Tibial nerve (tissue), 4 donors: ENCODE measurements at places on chromosomes 6 and 20.

DNA sequence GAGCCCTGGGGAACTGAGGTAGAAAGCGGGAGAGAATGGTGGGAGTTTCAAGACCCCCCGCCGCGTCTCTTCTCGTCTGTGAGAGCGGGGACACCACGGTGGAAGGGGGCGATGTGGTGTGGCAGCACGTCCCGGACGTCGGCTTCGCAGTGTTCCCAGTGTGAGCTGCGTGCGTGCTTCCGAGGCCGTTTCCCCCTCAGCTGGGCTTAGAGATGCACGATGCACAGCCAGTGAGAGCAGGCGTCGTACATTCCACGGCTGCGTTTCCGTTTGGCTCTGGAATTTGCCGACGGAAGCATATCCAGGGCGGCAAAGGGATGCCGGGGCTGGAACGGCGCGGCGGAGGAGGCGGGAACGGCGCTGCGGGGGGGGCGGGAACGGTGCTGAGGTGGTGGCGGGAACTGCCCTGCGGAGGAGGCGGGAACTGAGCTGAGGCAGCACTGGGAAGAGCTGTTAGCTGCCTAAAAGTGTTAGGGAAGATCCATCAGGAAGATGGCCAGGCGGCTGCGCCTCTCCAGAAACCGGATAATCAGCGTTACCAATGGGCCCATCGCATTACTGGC, 37.7 kb downstream of the KIF25 start:
- no peak for DNase-seq

- DNase-seq: no peak
Measured at GRCh38 chr20:25246182-25246999, 1.5 kb upstream of the PYGB start.

DNA sequence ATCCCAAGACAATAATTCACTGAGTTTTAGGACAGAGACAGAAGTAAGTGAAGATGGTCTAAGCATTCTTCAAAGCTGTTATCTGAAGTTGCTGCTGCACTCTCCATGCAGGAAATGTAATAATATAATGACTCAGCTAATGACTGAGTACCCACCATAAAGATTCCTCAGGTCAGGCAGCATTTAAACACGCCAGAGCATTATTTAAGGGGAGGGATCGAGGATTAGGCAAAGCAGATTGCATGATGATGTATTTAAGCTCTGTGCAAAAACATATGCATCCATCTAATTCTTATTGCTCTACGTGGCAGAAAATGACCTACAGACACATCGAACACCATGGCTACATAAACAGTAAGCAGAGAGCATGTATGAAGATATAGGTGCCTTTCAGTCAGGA, 216.4 kb downstream of the UNC5CL start:
- no peak for DNase-seq

DNA sequence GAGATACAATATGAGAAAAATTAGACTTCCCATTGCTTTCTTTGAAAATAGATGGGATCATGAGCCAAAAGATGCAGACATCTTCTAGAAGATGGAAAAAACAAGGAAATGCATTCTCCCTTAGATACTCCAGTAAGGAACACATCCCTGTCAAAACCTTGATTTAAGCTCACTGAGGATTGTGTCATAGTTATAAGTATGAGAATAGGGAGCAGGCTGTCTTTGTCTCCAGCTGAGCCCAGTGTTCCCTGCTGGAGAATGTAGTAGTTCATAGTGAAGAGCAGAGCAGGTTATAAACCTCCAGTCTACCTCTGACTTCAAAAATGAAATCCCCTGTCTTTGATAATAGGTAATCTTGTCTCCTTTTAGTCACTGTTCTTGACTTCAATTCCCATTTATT, 589.9 kb downstream of the PHF3 start:
- DNase-seq: no peak

- DNase-seq: no peak
Measured at GRCh38 chr6:125346926-125347563, 45.3 kb upstream of the HDDC2 start.

DNA sequence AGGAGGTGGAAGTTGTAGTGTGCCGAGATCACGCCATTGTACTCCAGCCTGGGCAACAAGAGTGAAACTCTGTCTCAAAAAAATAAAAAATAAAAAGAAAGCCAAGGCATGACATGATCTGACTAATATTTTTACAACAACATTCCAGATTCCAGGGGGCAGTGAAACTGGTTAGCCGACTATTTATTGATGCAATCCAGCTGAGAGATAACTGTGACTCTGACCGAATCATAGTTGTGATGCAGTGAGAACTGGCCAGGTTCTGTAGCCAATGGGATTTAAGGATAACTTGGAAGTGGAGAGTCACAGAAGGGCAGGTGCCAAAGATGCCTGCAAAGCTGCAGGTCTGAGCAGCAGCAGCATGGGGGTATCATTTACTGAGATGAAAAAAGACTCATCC, 82.9 kb upstream of the TSHZ2 start:
- no peak for DNase-seq

DNA sequence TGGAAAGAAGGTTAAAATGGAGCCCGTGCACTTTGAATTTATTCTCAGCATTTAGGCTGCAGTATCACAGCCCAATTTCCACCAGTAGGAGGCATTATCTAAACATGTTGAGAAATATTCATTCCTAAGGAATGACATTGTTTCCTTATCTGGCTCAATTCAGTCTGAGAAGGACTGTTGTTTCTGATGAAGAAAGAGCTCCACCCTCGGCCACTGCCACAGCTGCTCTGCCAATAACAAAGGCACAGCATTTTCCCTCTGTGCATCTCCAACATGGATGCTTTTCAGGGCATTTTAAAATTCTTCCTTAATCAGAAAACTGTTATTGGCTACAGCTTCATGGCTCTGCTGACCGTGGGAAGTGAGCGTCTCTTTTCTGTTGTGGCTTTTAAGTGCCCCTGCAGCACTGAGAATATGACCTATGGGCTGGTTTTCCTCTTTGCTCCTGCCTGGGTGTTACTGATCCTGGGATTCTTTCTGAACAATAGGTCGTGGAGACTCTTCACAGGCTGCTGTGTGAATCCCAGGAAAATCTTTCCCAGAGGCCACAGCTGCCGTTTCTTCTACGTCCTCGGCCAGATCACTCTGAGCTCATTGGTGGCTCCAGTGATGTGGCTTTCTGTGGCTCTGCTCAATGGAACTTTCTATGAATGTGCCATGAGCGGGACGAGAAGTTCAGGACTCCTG, at the start of gene CALHM5:
CALHM5 (plus strand) TSS at position 216 of the 687 bp plus-strand sequence; CDS start at position 274, 58 bp downstream.
- DNase-seq: peak; percentile 70

- DNase-seq: no peak
Measured at GRCh38 chr6:85660181-85660611, 17.5 kb upstream of the SYNCRIP start.

DNA sequence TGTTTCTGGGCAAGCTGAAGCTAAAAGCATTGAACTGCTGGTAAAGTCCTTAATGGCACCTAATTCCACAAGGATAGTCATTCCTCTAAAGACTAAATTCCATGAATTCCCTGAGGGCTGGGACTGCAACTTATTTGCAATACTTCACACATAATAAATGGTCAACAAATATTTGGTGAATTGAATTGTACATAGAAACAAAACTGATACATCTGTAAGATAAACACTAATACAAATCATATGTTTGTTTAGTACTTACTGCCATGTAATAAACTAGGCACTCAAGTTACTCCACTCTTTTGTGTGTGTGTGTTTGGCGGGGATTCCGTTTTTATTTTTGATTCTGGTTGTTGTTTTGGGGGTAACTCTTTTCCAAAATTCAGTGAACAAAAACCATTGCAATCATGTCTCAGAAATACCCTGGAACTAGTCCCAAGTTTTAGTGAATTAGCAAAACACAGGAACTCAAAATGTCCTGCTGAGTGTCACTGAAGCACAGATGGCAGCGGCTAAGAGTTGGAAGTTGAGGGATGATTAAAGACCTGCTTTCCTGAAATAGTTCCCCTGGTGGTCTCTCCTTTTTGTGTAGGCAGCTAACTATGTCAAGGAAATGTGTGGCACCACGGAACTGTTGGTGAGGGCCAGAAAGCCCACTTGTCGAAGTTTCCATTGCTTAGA, 74.8 kb upstream of the SNRPB2 start:
- DNase-seq: no peak

DNA sequence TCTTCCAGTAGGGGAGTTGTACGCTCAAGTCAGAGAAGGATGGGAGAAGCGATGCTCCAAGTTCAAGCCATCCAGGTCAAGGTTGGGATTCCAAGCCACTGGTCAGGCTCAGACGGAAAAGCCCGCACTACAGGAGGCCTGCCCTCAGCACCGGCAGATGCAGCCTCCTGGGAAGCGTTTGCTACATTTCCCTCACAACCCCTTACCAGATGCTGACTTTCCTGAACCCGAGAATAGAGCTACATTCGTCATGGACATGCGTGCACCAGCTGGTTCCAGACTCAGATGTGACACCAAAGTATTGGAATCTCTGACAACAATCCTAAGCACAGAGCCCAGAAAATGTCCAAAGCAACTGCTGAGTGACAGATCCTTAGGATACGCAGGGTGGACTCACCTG, 174.8 kb downstream of the SASH1 start:
- no peak for DNase-seq

GRCh38 chr6:106273087-106273486, 52.5 kb downstream of the ATG5 start:
- no peak for DNase-seq

DNA sequence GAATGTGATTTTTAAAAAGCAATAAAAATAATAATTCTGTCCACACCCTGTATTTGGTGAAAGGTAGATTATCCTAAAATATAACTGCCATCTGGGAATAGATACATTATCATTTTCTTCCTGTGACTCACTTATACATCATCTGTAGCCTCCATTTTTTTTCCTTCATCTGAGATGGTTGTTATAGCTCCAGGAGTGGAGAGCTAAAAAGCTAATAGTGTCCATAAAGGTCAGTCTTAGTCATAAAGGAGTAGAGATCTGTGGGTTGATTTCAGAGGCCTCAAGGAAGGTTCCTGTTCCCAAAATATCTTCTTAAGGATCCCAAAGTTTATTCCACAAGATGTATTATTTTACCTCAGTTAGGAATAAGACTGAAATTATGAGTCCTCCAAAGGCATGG, 41.1 kb downstream of the FBXO5 start:
- DNase-seq: no peak

- DNase-seq: no peak
Measured at GRCh38 chr6:39239527-39240154, 10.4 kb upstream of the KCNK5 start.

GRCh38 chr6:39958947-39959346, 24.7 kb upstream of the MOCS1 start:
- no peak for DNase-seq

- no peak for DNase-seq
Measured at GRCh38 chr6:163776906-163777686, 362.6 kb downstream of the QKI start.

DNA sequence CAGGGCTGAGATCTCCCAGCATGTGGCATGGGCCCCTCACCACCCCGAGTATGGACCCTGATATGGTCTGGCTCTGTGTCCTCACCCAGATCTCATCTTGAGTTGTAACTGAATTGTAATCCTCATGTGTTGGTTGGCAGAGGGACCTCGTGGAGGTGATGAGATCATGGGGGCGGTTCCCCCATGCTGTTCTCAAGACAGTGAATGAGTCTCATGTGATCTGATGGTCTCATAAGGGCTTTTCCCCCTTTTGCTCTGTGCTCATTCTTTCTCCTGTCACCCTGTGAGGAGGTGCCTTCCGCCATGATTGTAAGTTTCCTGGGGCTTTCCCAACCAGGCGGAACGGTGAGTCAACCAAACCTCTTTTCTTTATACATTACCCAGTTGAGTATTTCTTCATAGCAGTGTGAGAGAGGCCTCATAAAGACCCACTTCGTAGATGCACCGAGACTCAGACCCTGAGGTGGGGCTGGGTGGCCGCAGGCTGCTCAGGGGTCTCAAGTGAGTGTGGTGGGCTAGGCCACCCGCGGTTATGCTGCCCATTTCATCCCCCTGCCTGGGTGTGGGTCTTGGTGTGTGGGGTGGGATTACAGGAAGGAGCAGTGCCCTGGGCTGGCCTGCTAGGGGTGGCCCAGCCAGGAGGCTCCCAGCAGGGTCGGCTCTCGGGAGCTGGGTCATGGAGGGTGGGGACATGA, 26.2 kb upstream of the GATA5 start:
- no peak for DNase-seq

- no peak for DNase-seq
Measured at GRCh38 chr6:105867821-105868220, 218.3 kb upstream of the PRDM1 start.

DNA sequence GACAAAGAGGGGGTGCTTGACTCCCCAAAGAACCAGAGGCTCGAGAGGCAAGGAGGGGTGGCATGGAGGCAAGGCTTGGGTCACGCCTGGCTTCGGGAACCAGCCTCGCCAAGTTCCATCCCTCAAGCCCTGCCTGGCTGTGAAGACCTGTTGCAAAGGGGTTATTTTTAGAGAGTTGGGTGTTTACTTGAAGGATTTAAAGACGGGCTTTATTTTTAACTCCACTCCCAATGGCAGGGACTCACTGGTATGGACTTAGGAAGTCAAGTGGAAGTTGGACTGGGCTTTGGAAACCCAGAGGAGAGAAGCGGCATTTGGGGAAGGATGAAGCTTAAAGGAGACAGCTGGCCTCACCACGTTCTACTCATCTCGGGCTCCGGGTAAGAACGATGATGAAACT, 43.1 kb downstream of the JPH2 start:
- no peak for DNase-seq

DNA sequence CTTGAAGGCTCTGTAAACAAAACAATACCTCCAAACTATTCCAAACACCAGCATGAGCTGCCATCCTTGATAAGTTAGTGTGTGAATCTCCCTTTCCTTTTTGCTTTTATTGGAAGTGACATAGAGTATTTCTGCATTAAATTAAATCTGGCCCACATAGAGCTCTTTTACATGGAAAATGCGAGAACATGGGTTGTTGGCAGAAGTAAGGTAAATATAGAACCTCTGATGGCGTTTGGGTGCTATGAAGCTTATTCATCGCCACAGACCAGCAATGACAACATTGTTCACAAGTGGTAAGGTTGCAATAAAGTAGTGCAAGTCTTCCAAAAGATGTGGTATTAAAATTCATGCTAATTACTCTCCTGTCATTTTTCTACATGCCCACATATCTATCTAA, 445.8 kb upstream of the JAG1 start:
- DNase-seq: no peak

GRCh38 chr20:50252701-50253100, 62.1 kb downstream of the CEBPB start:
- DNase-seq: no peak

GRCh38 chr20:59578436-59579403, 25.6 kb upstream of the PHACTR3 start:
- DNase-seq: no peak

GRCh38 chr6:148866657-148867268, 119.9 kb downstream of the UST start:
- DNase-seq: no peak

DNA sequence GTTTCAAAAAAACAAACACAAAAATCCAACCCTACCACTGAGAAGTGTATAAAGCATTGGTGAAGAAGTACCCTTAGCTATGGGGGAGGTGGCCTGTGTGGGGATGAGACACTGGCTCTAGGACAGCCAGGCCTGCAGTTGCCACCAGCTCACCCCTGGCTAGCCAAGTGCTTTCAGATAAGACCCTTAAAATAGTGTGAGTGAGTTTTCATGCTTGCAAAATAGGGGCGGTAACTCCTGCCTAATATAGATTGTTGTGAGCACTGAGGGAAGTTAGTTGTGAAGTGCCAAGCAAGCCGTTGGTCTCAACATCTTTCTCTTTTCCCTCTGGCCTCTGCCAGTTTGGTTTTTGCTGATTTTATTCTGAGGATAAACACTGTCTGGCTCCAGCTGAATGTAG, 11.3 kb downstream of the PPP1R3G start:
- DNase-seq: no peak
